ENCODE measurements at places on chromosomes 16 and 17.

- no peak for DNase-seq
Observed at GRCh38 chr17:17782523-17783115, 54.2 kb downstream of the SREBF1 start.

DNA sequence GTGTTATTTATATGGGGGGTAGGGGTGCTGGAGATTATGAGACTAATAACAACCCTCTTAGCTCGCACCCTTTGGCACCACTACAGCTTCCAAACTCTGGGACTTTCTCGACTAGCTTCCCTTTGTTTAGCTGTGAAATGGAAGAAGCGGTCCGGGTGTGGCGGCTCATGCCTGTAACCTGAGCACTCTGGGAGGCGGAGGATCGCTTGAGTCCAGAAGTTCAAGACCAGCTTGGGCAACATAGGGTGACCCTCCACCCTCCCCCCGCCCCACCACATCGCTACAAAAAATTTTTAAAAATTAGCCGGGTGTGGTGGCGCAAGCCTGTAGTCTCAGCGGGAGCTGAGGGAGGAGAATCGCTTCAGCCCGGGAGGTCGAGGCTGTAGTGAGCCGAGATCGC is 814 bp upstream of the CDH3 start:
- no peak for DNase-seq

GRCh38 chr17:6943406-6943805 is 52.4 kb upstream of the ALOX12 start:
- no peak for DNase-seq

DNA sequence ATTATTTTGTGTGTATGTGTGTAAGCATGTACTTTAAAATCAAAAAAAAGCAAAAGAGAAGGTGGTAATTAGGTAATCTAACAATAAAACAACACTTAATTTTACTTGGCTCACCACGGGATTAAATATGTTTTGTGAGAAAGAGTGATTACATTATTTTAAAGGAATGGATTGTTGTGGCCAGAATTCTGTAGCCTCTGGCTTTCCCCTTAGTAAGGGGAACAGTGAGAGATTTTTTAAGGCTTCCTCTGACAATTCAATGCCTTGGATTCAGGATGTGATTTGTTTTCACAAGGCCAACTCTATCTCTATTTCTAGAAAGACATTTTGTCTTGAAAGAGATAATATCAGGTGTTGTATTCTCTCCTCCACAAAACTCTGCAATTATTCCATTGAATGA is 560.3 kb upstream of the CDH8 start:
- DNase-seq = no peak

DNA sequence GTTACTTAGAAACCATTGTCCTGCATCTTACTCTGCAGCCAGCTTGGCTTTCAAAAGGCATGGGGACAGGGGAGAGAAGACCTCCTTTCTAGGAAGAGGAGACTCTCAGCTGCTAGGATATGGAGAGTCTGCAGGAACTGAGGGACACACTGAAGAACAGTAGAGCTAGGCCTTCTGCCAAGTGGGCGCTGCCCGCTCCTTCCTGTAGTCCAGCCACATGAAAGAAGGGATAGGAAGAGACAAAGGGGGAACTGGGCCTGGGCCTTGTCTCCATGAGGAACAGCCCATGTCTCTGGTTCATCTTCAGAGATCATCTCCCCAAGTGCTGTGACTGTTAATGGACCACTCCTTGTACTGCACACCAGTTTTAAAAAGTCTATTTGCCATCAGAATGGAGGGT is 78.4 kb downstream of the SYCE1L start:
- DNase-seq = no peak

GRCh38 chr17:31092475-31093064 is 2.2 kb upstream of the NF1 start:
- no peak for DNase-seq

- no peak for DNase-seq
Observed at GRCh38 chr16:16154281-16154951, 68.9 kb downstream of the ABCC6 start.

GRCh38 chr16:79794941-79795340 is 194.4 kb upstream of the MAF start:
- DNase-seq = no peak

DNA sequence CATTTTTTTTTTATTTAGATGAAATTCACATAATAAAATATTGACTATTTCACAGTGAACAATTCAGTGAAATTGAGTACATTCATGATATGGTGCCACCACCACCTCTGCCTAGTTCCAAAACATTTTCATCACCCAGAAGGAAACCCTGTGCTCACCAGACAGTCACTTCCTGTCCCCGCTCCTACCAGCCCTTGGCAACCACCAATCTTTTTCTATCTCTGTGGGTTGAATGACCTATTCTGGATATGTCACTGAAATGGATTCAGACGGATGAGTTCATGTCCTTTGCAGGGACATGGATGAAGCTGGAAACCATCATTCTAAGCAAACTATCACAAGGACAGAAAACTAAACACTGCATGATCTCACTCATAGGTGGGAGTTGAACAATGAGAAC is 40.5 kb downstream of the ATP2C2 start:
- no peak for DNase-seq

DNA sequence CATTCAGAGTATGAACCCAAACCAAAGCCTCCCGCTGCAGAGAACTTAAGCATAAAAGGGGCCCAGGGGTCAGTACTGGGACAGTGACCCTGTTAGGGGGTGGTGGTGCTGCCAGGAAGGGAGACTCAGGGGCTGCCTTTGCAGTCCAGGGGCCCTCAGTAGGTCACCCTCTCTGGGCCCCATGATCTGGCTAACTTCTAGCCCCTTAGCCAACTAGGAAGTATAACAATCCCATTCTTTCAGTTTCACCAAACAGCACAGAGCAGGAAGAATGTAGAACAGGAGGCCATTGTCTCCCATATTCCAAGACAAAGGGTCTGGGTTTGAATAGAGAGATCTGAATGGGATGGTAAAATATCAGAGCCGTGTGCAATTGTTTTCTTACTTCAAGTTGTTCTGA is 378.6 kb upstream of the C16orf82 start:
- no peak for DNase-seq

- no peak for DNase-seq
Observed at GRCh38 chr16:88471115-88471514, 18.0 kb downstream of the ZFPM1 start.

All from hepatic stellate cell (primary cell).